Ovary (tissue), 10 donors: ENCODE measurements at places on chromosomes 12 and 14.

DNA sequence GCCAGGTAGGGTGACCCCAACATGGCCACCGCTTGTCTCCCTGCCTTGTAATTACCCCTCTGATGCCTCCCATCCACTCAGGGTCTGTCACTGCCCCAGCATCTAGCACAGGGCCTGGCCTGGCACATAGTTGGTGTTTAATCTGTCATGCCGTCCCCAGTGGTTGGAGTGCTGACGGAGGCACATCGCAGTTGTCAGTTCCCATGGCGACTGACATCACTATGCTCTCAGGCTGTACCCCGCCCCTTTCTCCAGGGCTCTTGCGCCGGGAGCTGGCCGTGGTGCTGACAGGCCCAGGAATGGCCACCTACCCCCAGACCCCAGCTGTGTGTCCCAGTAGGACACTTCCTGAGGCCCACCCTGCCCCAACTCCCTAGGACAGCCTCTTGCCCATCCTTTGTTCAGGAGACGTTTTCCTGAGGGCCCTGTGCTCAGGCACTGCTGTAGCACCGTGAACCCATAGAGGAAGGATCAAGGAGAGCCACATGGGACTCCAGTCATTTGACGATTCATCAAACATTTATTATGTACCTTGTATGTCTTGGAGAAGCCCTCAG is 23.0 kb downstream of the FAM222A start:
- no peak overlapping the region for H3K4me3 ChIP-seq
- no peaks in the 10 kb centered on the region for H3K27me3 ChIP-seq
- no peak overlapping the region for H3K27ac ChIP-seq
- peak; percentile 39 for DNase-seq
- peaks cover 2% of the 10 kb centered on the region for H3K4me1 ChIP-seq
- H3K36me3 ChIP-seq = no peaks in the 10 kb centered on the region

DNA sequence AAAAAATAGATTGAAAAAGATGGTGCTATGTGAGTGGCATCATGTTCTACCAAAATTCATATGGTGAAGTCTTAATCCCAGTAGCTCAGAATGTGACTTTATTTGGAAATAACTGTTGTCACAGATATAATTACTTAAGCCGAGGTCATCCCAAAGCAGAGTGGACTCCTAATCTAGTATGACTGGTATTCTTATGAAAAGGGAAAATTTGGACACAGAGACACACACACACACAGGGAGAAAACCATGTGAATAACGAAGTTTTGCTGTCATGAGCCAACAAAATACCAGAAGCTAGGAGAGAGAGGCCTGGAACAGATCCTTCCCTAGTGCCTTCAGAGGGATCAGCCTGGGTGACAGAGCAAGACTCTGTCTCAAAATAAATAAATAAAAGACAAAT is 62.6 kb downstream of the FAR2 start:
- no peaks in the 10 kb centered on the region for H3K36me3 ChIP-seq
- no peak overlapping the region for H3K4me3 ChIP-seq
- DNase-seq = no peak

GRCh38 chr12:56759263-56759908 is 3.7 kb upstream of the HSD17B6 start:
- H3K4me3 ChIP-seq = no peak overlapping the region
- no peaks in the 10 kb centered on the region for H3K36me3 ChIP-seq
- H3K27me3 ChIP-seq = no peaks in the 10 kb centered on the region
- H3K4me1 ChIP-seq = no peaks in the 10 kb centered on the region
- no peak overlapping the region for H3K27ac ChIP-seq

DNA sequence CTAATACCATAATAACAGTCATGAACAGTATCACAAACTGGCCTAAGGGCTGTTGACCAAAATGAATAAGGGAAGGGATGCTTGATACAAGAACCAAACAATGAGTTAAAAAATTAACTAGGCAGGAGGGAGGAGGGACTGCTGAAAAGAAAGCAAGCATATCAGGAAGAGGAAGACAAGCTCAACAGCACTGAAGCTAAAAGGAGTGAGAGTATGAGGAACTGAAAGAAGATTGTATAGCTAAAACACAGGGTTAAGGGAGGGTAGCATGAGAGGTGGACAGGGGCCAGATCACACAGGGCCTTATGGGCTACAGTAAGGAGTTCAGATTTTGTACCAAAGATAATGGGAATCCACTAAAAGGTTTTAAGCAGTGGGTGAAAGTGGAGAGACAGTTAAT is 34.1 kb downstream of the ITGA7 start:
- H3K27ac ChIP-seq = no peak overlapping the region
- H3K4me3 ChIP-seq = no peak overlapping the region
- no peaks in the 10 kb centered on the region for H3K36me3 ChIP-seq
- no peaks in the 10 kb centered on the region for H3K27me3 ChIP-seq
